ENCODE measurements at places on chromosomes 2 and 18.

DNA sequence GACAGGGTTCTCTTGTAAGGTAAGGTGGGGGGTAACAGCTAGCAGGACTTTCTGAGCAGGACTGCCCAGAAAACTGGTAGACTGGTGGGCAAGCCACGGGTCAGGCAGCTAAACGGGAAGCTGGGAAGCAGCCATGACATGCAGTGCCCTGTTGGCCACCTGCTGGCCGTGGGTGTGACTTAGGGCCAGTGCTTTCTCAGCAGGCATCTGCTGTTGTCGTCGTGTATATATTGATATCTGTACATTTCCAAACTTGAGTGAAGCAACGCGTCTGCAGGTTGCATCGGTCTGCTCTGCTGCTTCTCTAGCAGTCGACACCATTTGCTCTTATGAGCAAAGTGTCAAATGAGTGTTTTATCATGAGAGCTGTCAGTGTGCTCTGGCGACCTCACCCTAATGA, 31.0 kb downstream of the COA5 start:
- DNase-seq, result no peak

DNA sequence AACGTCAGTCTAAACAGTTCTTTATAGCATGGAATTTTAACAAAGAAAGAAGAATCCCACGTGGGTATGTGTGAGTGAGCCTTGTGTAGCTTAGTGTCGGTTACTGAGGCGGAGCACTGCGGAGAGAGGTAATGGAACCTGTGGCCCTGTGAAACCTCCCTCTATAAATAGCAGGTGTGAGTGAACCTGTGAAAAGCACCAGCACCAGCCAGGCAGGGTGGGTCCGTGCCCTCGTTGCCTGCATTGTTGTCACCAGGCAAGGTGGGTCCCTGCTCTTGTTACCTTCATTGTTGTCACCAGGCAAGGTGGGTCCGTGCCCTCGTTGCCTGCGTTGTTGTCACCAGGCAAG, 4.7 kb downstream of the CTDP1 start:
- DNase-seq, result no peak

DNA sequence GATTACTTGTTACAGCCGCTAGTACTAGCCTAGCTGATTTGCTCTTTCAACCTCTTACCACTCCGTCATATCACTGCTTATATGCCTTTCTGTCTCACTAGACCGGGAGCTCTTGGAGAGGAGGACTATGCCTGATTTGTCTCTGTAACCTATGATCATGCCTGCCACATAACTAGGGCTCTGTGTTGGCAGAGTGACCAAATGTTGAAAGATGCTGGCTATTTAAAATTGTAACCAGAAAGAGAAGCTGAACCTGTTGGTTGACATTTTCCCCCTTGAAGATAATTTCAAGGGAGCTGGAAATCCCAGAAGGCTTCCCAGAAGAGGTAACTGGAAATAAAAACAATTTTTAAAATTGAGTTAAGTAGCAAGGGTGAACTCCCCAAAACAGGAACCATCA, 124.1 kb upstream of the MYCN start:
- no peak for DNase-seq

- no peak for DNase-seq
These were observed 139.8 kb downstream of the GPD2 start for GRCh38 chr2:156576005-156576404.

GRCh38 chr18:57003342-57003741, 143.5 kb upstream of the BOD1L2 start:
- DNase-seq, result no peak

GRCh38 chr2:99279969-99280695, 20.9 kb downstream of the LYG1 start:
- DNase-seq, result no peak

- no peak for DNase-seq
These were observed 82.0 kb upstream of the MEX3C start for GRCh38 chr18:51279367-51279984.

- no peak for DNase-seq
These were observed 10.2 kb downstream of the RALB start for GRCh38 chr2:120262761-120263428.

DNA sequence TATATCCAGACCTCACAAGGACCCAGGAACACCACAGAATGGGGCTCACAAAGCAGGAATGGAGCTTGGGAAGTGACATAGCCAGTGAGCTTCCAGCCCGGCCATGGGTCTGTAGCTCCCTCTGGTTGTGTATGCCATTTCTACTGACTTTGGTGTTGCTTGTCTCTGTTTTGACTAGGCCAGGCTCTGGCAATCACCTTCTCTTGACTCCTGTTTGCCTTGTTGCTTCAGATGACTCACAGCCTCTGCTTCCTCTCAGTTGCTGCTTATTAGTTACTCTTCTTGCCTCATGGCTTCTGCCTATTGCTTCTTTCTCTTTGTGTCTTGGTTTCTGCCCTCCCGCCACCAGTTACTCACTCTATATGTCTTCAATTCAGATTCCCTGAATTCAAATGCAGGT, 15.8 kb upstream of the IER3IP1 start:
- no peak for DNase-seq

DNA sequence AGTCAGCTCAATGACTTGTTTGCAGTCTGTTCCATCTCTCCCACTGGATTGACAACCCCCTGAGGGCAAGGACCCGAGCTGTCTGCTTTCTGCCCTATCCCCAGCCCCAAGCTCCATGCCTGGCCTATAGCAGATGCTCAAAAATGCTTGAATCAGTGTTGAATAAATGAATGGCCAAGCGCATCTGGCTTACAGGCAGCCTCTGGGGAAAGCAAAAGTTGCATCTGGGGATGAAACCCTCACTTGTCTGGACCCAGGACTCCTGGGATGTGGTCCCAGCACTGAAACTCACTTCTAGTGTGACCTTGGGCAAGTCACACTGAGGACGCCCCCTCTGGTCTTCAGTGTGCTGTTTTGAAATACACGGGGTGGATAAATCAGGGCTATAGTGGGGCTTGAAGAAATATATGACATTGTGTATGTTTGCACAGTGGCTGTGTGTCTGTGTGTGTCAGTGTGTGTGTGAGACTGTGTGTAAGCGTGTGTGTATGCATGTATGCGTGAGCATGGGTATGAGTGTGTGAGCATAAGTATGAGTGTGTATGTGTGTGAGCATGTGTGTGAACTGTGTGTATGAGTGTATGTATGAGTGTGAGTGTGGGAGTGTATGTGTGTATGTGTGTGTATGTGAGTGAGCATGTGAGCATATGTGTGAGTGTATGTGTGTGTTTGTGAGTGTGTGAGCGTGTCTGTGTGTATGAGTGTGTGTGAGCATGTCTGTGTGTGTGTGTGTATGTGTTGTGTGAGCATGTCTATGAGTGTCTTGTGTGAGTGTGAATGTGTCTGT, 27.8 kb upstream of the TNS1 start:
- DNase-seq, result no peak

DNA sequence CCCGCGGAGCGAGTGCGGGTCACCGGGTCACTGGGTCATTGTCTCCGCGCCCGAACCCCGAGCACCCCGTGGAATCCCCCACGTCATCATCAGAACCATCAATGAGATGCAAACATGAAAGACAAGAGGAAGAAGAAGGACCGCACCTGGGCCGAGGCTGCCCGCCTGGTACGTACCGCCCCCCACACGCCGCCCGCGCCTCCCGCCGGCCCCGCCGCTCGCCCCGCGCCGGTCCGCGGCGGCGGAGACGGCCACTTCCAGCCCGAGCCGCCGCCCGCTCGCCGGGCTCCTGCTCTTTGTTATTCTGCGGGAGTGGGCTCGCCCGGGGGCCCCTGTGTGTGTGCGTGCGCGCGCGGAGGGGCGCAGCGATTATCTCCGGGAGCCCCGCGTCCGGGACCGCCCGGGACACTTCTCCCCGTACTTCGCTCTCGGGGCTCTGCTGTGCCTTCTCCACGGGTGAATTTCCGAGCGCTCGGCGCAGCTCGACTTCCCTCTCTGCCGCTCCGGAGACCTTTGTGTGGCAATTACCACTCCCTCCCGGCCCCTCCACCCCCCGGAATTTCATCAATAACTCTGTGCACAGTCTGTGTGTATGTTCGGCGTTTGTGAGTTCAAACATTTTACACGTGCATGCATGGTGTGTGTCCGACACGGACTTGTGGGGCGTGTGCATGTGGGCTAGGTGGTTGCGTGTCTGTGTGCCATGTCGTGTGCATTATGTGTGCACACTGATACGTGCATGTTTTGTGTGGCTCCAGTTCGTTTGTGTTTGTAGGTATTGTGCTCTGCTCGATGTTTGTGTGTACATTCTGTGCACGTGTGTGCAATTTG, 714 bp downstream of the ASXL3 start:
- DNase-seq, result no peak

DNA sequence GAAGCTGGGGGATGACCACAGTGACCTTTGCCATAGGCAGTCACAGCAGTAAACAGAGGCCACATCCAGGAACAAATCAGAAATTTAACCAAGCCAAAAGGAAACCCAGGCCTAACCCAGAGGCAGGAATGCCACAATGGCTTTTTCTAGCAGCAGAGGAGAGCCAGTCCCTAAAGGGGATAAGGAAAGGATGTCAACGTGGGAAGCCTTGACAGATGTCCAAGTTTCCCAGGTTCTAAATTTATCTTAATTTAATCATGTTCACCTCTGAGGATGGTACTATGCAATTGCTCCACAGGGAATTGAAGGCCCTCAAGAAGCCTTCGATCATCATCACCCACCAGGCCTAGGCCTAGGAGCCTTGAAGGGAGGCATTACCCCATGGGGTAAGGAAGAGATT, 374.7 kb downstream of the TNS1 start:
- DNase-seq, result no peak

DNA sequence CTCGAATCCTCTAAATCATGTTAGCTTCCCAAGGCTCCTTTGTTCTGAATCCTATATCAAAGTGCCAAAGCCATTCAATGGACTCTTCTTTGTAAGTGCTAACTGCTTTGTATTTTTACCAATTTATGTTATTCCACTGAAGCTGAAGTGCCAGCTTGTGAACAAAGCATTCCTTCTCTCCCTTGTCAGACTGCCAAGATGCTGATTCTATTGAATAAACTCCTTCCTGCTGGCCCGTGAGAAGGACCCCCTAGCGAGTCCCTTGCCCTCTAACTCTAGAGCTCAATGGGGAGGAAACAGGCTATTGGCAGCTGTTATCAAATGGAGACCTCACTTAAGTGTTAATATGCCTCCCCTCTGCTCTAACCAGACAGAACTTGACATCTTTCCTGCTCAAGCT, 1097.9 kb upstream of the CNTNAP5 start:
- DNase-seq, result no peak

GRCh38 chr2:96771796-96772618, 11.3 kb downstream of the CNNM4 start:
- no peak for DNase-seq

DNA sequence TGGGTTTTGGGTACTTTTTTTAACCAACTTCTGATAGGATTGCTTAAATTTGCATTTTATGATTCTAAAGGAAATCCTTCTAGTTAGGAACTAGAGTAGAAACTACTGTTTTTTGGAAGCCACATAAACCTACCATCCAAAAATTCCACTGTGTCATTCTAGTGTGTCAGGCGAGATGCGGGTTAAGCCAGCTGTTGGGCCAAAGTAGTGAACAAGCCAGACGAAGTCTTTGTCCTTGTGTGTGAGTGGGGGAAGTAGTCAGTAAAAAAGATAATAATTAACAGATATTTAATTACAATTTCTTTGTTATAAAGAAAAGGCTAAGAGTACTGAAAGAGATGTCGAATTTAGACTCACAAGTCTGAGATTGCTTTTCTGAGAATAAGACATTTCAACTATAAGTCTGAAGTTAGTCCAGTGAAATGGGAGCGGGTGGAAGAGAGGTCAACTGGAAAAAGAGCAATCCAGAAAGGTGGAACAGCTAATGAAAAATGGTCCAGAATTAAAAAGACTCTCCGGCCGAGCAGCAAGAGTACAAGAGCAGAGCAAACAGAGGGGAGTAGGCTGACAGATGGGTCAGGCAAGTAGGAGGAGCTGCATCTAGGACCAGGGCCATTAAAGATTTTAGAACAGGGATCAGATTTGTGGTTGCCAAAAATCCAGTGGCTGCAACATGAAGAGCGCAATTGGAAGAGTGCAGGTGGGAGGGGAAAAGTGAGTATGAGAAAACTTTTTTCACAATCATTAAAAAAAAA, 1.5 kb downstream of the EPB41L5 start:
- DNase-seq, result no peak

- no peak for DNase-seq
These were observed 57.6 kb downstream of the APOB start for GRCh38 chr2:20986024-20986939.

GRCh38 chr2:215876139-215876936, 137.0 kb downstream of the MREG start:
- no peak for DNase-seq

GRCh38 chr2:7835151-7835550, 846.7 kb upstream of the ID2 start:
- DNase-seq, result no peak

DNA sequence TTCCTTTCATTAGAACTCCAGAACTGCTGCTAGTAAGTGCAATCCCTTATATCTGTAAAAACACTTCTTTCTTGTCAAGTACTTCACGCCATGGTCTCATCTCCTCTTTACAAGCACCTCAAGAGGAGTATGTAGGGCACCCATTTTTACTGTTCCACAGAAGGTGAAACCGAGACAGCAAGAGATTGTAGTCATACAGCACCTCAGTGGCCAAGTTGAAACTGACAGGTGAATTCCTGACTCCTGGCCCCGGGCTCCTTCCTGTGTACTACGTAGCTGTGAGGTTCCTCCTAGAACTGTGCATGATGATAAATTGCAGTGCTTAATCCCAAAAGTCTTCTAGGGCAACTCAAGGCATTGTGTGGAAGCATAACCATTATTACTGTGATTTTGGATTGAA, 131.5 kb upstream of the MEIS1 start:
- no peak for DNase-seq

DNA sequence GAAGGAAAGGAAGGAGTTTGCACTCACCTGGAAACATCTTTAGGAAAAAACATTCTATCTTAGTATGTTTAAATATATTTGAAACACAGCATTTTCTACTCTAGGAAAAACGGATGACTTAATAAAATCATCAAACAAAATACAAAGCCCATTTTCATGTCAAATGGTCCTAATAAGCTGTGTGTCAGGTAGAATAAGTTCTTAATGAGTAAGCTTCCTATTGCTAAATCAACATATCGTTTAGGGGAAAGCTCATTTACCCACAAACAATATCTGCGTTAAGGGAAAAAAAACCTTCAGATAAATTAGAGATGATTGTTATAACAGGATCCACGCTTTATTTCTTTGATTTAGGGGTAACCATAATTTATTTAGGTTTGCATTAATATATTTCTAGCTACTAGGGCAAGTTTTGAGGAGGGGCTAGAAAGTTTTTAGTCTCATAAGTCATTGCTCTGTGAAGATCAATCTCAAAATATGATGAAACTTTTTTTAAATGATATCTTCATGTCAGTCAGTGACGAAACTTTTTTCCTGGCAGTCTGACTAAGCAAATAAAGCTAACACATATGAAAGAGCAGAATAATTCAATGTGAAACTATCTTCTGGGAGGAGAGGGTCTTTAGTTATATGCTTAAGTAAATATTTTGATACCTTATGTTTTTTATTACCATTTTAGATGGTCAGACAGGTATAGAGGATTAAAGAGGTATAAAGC, 147.1 kb downstream of the WDSUB1 start:
- no peak for DNase-seq
